ENCODE measurements at places on chromosomes 2 and 18.

DNA sequence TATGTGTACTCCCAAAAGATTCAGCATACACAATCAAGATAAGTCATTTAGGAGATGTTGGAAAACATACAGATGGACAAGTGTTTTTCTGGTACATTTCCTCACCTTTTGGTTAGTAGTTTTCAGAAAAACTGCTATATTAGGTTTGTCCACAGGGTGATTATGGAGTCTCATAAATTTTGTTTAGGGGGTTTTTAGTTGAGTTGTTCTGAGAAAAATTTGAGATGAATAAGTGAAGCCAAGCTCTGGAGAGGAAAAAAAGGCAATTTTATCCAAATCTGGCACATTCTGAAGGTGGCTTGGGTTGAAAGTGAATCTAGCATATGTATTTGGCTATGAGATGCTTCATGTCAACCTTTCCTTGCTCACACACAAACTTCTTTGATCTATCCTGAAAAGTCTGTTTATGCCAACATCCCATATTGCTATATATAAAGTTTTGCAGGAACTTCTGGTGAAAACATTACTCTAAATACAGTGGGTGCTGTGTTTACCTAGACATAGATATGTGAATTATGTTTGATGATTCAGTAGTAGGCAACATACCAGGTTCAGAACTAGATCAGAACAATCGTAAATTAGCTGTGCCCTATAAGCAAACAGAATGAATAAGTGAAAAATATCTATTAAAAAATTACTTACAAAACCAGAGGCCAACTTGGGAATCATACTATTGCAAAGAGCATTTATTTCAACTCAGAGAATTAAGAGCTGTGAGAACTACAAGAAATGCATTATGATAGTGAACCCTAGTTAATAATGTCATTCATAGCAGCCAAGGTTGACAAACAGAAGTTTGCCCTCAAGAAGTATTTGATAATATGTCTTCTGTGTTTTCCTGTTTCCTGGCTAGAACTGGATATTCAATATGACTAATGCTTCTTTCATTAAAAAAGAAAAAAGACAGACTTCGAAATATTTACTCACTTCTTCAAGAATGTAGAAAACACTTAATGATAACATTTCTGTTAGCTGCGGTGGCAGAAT, 552.0 kb downstream of the IRS1 start:
- DNase-seq = no peak

DNA sequence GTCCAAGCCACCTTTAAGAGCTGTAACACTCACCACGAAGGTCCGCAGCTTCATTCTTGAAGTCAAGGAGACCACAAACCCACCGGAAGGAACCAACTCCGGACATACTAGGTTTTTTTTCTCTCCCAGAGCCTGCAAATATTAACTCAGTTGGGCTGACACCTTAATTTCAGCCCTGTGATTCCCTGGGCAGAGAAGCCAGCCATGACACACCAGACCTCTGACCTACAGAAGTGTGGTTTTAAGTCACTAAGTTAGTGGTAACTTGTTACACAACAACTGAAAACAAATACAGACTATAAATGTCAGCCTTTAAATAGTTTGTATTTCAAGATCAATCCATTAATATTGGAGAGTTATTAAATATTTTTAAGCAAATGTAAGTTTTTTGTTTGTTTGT, 855.1 kb downstream of the TMEM182 start:
- no peak for DNase-seq

- no peak for DNase-seq
Observed at GRCh38 chr2:24546669-24547068, 55.6 kb downstream of the NCOA1 start.

- DNase-seq = no peak
Observed at GRCh38 chr18:33761363-33761762, 183.3 kb downstream of the ASXL3 start.

DNA sequence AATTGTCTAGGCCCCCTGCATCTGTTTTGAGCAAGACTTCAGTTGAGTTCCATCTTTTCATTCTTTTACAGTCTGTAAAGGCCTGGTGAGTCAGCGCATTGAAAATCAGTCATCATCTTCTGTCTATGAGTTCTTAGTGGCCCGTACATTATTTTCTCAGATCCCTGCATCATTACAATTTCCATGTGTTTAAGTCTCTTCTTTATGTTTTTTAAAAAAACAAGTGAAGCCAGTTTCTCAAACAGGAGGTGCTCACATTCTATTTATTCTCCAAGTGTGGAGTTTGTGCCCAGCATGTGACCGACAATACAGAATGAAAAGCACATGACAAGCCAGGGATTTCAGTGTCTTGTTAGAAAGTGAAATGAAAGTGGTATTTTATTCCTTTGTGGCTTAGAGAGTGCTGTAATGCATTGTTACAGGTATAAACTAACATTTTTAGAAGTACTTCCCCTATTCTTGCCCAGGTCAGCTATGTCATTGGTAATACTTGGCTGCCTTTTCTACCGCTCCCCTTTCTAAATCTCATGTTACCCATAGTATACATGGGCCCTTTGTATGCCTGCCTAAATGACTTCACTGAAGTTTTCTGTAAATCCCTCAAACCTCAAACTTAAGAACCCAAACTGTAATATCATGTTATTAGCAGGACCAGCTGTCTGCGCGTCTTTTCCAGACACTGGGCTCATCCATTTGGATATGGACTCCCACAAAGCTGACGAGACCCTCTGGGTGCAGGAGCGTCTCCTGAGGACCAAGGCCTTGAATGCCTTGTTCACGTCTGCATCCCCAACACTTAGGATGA, 67.6 kb downstream of the FEZ2 start:
- no peak for DNase-seq

DNA sequence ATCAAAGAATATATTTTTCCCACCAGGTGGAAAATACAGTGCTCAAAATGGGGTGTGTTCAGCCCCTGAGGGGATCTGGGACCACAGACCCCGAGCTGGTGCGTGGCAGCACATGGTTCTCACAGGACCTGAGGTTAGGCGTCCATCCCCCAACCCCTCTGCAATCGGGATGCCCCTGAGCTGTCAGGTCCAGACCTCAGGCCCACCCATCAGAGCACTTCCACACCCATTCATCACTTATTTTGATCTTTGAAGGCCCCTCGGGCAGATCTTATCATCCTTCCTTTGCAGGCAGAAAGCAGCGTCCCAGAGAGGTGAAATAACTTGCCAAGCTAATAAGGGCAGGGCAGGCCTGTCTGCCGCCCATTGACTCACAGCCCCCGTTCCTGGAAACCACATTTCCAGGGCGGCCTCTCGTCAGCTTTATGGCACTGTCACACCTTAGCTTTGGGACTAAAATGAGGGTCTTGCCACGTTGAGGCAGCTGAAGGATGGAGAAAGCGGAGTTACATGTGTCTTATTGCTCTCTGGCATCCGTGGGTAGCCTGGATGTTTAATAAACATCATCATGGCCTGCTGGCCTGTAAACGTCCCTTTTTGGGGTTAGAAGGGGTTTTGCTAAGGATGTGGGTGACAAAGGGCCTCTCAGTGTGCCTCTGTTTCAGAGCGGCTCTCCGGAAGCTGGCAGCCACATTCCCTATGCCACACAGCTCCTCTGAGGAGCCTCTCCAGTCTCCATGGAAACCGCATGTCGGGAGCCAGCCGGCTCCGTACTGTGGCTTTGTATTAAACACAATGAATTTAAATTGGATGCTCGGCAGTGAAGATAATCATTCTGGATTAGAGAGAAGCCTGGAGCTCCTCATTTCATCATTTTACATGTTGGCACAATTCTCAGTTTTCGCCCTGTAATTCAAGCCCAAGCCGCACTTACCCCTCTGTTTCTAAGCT, 58.3 kb upstream of the MAPRE3 start:
- peak; percentile 27 for DNase-seq

DNA sequence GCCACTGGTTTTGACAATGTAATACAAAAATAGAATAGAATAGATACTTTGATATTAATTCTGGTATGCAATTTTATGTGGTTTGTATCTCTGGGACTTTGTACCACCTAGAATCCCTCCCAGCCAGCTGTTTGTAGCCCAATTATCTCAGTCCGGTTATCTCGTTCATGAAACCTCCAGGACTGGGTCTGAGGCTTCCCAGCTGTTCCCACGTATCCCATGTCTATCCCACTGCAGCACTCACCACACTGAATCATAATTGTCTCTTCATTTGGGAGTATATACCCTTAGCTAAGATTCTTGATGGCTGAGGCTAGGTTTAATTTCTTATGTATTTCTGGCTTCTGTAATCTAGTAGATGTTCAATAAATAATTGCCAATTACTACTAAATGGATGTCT, 104.4 kb upstream of the MAPRE2 start:
- DNase-seq = no peak

- DNase-seq = no peak
Observed at GRCh38 chr2:121321476-121321875, 36.5 kb upstream of the TFCP2L1 start.

DNA sequence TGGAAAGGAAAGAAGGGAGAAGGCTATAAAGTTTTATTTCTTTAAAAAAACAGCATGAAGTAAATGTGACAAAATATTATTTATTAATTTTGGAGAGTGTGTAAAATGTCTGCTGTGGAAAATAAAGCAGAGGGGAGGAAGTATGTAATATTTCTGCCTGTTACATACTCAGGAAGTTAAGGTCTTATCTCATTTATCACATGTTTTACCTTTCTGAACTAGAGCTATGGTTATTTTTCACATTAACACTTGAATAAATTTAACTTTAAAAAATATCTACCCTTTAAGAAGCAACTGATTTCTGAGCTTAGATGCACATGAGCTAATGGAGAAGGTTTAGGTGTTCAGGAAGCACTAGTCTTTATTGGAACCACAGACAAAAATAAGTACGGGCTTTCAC, 148.3 kb downstream of the GRB14 start:
- DNase-seq = no peak

- no peak for DNase-seq
Observed at GRCh38 chr2:45242161-45242741, 233.0 kb upstream of the SIX2 start.

- no peak for DNase-seq
Observed at GRCh38 chr2:18159896-18160295, 281.4 kb downstream of the KCNS3 start.

GRCh38 chr18:52152036-52152435, 188.0 kb upstream of the DCC start:
- no peak for DNase-seq

DNA sequence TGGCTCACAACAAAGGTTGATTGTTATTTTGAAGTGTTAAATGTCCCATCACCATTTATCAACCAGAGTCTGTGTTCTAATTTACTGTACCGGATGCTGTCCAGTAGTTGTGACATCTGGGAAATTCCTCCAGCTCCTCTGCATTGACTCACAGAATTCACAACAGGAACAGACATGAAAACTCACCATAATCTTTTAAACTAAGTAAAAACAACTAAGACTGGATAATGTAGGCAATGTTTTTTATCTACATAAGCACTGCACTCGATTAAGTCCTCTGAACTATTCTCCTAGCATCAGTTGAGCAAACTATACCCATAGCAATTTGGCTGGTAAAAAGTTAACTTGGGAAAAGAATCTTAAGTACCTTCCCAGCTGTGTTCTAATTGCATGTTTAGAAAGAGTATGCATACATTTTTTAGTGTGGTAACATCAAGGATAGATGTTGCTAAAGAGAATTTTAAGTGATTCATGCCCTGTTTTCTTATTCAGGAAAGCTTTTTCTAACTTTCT, 42.9 kb upstream of the MYO1B start:
- no peak for DNase-seq

DNA sequence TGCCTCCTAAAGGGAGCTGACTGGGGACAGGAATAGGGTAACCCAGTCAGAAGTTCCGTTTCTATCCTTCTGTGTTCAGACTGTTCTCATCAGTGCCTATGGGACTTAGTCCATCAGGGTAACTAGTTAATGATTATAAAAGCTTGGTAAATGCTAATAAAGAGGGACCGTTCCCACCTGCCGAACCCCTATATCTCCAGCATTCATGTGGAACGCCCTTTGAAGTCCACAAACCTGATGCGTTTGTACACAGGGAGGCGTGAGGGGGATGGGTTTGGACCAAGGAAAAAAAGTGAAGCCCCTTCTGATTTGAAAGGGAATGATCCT, 112.9 kb downstream of the CDK15 start:
- no peak for DNase-seq

DNA sequence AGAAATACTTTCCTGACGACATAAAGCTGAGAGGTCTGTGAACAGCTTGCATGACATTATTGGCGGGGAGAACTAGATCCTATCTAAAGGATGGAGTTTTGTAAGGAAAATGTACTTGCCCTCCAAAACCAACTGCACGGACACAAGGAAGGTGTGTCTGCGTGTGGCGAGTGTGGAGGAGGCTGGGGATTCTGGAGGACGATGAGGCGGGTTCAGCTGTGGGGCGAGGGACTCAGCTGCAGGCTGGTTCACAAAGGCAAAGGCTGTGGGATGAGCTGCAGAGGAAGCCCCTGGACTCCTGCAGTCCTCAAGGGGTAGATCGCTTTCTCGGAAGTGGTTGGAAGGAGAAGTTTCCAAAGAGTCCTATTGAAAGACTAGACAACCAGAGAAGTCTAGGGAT, 48.2 kb downstream of the ACKR3 start:
- DNase-seq = no peak

DNA sequence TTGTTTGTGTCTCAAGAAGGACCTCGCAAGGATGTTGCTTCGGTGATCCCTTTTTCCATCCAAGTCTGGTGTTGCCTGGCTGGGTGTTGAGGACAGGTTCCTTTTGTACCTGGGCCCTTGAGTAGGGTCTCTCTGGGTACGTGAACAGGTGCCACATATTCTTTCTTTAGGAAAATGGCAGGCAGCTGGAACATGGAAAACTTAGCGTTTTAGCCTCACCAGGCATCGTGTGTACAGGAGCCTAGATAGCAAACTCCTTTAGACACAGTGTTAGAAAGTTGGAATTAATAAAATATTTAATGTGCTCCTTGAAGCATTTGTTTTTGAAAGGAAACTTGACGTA, 54.3 kb upstream of the RBM44 start:
- no peak for DNase-seq

DNA sequence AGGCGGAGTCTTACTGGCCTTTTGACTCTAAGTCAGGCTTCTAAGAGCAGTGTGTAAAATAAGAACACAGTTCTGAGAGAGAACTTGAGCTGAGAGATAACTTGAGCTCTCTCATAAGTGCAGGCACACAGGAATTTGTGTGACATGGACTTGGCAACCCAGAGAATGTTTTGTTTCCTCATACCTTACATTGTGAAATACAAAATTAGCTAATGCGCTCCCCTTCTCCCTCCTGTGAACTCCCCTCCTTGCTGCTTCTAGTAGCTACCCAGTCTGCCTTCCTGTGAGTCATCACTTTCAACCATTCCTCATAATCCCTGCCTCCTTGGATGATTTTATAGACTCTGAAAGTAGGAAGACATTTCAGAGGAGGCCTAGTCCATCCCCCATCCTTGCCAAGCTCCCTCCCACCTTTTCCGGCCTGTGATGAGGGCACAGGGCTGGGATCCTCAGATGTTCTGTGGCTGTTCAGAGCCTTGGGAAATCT, 22.6 kb downstream of the FER1L5 start:
- no peak for DNase-seq

- no peak for DNase-seq
Observed at GRCh38 chr2:105932582-105932981, 187.9 kb downstream of the NCK2 start.

Data from left renal pelvis (tissue), 4 donors.